GM12892 (cell line): ENCODE measurements at places on chromosomes 16 and 17.

DNA sequence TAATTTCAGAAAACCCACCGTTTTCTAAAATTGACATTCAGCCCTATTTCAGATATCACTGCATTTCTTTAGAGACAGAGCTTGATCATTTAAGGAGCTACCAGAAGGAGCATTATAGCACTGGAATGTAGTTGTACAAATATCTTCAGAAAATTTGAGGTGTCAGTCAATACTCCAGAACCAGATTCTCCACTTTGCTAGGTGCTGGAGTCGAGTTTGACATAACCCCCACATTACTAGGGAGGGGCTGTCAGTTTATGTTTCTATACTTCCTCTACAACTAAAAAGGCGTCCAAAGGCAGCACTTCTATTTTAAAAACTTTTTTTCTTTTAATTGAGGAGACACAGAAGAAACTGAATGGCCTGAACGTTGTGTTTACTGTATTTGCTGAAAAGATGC, 892 bp upstream of the KIAA0513 start:
- no peak for DNase-seq

- no peak for DNase-seq
Measured at GRCh38 chr17:57270801-57271245, 14.5 kb downstream of the MSI2 start.

- DNase-seq, result no peak
Measured at GRCh38 chr16:48157794-48158193, 2.0 kb upstream of the ABCC12 start.

- DNase-seq, result no peak
Measured at GRCh38 chr17:72430611-72431432, 310.0 kb downstream of the SOX9 start.

- DNase-seq, result no peak
Measured at GRCh38 chr17:7465597-7466275, 13.7 kb downstream of the ZBTB4 start.

DNA sequence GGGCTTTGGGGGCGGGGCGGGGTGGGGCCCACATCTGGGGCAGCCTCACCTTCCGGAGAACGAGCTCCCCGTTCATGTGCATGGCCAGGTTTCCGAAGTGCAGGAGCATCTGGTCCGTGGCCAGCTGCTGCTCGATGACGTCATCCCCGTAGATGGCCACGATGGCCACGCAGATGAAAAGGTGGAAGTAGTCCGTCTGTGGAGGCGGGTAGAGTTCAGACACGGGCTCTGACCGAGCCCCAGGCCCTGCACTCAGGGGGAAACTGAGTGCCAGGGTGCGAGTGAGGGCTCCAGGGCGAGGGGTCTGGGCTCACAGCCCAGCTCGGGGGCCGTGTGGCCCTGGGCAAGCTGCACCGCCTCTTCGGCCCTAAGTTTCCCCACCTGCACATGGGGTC, 93.7 kb downstream of the TBC1D16 start:
- no peak for DNase-seq

DNA sequence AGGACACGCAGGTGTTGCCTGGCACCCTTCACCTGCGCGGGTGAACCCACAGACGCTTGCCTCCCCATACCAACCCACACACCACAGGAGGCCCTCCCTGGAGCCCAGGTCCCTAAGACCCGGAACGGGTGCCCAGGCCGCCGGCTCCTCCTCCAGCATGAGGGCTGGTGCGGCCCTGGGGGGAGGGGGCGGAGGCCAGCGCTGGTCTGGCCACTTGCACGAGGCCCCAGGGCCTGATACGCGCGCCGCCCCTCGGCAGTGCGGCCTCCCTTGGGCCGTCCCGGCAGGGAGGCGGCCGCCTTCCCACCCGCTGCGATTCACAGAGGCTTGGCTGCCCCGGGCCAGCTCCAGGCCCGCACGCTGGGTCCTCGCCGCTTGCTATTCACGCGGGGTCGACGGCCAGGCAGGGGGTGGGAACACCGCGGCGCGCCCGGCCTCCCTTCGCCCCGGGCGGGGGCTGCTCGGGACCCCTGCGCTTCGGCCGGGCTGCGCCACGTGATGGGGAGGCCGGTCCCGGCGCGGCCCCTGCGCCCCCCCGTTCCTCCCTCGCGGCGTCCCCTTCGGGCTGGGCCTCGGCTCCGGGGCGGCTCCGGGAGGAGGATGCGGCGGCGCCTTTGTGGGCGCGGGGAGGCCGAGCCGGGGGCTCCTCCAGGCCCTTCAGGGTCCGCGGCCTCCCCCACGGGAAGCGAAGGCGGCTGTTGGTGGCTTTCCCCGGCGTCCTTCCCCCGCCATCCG, 685 bp downstream of the FASN start:
- peak; percentile 77 for DNase-seq

DNA sequence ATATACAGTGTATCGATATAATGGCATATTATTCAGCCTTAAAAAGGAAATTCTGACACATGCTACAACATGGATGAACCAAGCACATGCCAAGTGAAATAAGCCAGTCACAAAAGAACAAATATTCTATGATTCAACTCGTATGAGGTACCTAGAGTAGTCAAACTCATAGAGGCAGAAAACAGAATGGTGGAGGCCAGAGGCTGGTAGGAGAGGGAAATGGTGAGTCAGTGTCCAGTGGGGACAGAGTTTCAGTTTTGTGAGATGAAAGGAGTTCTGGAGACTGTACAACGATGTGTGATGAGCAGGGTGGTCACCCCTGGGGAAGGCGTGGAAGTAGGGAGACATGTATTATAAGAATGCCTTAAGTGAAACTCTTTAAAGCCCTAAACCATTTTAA, 39.9 kb downstream of the RNF157 start:
- no peak for DNase-seq
